GM23338 (cell line): ENCODE measurements at places on chromosomes 16 and 17.
A peak's percentile ranks its signal among the peaks of the same experiment; 100 is the strongest.

GRCh38 chr16:66003201-66003600 is 363.3 kb upstream of the CDH5 start:
- no peak for DNase-seq

DNA sequence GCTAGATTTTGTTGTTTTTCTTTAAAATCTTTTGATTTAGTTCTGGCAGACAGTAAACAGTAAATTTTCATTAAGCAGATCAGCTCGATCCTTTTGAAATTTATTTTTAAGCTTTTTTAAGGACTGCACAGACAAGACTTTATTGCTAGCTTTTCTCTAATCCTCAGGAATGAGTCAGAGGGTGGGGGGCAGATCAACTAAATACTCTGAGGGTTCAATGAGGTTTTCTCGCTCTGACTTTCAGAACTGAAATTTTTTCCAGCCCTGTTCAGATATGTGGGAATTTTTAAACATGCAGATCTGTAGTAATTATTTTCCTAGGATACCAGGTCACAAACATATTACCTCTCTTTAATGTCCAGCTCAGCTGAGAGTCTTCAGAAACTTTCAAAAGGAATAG is 977.2 kb downstream of the CDH11 start:
- no peak for DNase-seq

GRCh38 chr16:11620243-11621003 is 33.7 kb upstream of the LITAF start:
- DNase-seq, result no peak

GRCh38 chr17:27519550-27519949 is 63.3 kb downstream of the KSR1 start:
- DNase-seq, result no peak

- DNase-seq, result no peak
Measured at GRCh38 chr17:76791053-76791980, 53.4 kb downstream of the MFSD11 start.

DNA sequence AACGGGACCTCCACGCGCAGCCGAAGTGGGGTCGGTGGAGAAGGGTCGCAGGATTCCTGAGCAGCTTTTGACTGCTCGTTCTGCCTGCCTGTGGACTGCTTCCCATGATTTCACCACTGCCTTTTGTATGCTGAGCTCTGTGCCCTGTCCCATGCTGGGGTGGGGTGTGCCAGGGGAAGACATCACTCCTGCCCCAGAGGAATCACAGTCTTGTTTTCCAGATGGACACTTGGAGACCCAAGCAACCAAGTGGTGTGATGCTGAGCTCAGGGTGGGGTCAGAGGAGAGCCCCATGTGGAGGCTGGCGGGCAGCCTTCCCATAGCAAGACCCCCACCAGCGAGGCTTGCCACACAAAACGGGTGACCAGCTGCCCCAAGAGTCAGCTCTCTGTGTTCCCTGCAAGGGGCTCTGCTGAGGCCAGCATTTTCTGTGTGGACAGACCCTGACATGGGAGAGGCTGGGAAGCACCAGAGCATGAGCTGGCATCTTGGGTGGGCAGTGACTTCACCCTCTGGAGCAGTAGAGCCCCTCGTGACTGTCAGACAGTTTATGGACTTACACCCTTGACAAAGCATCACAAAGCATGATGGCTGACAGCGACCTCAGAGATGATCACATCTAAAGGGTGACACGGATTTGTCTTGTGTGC is 111.9 kb downstream of the GNAO1 start:
- no peak for DNase-seq

DNA sequence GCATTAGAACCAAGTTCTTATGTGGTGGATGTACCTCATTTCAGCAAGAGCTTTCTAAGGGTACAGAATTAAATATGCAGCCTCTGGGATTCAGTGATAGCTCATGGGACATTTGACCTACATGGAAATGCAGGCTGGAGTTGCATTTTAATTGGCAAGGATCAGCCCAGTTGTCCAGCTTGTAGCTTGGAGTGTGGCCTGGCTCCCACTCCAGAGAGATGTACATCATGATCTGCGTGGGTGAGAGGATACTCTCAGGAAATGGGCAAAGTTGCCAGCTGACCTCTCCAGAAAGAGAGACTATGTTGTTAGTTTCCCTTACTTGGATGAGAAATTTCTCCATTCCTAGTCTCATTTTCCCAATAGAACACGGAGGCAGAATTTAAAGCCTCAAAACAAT is 555.3 kb downstream of the MAF start:
- DNase-seq, result no peak

DNA sequence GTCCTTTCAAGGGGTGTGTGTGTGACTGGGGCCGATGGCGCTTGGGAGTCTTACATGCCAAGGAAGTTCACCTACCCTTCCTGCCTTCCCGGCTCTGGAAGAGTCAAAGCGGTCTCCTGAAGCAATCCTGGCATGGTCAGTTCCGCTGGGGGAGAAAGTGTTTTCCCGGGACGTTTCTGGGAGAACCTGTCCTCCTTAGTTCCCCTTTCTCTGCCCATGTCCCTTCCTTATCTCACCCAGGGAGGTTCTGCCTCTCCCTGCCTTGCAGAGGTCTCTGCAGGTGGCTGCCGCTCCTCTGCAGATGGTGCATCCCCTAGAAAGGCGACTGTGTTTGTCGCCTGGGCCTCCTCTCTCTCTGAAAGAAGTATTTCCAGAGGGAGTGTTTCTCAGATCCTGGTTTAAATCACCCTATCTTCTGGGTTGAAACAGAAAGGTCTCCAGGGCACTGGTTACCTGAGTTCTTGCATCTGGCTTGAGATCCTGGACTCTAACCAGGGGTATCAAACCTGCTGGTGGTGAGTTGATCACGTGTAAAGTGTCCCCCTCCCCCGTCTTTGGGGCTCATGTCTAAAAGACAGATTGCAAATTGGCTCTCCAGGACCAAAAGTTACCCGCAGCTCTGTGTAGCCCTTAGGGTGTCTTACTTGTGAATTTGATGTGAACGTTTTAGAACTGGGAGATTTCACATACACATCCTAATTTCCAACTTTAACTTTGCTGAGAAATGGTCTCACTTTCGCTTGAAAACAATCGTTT is 1.9 kb downstream of the PRKCB start:
- peak; percentile 32 for DNase-seq

DNA sequence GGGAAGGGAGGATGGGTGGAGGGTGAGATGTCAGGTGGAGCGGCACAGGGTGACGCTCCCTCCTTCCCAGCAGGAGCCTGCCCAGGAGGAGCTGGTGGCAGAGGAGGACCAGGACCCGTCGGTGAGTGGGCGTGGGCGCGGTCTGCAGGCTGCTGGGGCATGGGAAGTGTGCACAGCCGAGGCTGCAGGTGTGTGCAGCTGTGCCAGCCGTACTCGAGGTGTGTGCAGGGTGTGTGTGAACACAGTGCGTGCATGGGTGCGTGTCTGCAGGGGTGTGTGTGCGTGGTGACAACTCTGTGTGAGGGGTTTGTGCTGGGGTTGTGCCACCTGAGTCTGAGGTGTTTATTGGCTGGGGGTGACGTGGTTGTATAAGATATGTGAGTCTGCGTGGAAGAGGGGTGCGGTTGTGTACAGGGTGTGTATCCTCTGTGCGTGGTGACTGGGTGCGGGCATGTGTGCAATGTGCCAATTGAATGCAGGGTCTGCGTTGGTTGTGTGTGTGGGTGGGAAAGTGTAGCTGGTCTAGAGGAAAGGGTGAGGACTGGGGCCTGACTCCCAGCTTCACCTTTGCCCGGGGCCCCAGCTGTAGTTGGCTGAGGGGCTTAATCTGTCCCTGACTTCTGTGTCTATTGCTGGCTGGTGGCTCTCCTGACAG is 670 bp downstream of the TNFSF12 start:
- DNase-seq, result no peak

GRCh38 chr17:12664252-12664651 is 1.4 kb upstream of the MYOCD start:
- DNase-seq, result no peak

DNA sequence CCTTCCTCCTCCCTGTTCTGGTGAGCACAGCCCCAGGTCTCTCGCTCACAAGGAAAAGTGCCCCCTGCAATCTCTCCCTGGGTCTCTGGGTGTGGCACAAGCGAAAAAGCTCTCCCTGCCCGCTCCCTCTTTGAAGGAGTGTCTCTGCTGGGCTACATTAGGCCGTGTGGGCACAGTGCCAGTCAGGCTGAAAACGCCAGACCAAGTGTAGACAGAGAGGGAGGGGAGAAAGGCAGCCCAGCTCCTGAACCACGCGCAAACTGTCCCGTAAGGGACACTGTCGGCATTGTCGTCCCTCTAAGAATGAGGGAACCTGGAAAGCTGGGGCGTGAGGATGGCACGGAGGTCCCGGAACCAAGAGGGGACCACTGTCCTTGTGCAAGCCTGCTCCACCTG is 3.9 kb downstream of the SMIM5 start:
- DNase-seq, result no peak

GRCh38 chr16:49574826-49575225 is 201.2 kb downstream of the C16orf78 start:
- DNase-seq, result no peak

DNA sequence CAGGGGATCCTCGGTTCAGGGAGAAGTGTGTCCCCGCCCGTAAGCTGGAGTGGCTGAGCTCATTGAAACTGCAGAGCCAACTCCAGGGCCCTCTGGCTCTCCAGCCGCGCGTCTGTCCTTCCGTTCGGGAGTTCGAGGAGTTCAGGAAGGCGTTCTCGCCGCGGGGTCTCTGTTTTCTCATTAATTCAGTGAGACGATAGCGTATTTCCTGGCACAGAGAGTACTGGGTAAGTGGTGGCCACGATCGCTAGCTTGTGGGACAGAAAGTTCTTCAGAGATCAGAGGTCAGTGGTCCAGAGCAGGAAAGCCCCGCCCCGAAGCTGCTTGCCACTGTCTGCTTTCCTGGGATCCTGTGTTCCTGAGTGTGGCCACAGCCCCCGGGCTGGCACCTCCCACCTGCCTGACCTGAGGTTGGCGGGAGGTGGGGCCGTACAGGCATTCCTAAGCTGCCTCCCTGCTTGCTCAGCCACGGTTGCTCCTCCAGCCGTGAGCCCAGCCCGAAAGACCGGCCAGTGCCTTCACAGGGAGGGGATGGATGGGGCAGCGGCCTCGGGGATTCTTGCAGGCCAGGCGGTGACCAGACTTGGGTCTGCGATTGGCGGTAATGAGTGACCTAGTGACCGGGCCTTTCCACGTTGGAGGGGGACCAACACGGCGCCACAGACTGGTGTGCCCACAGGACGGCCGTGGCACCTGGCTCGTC is 8.9 kb downstream of the BAIAP2 start:
- peak; percentile 53 for DNase-seq

DNA sequence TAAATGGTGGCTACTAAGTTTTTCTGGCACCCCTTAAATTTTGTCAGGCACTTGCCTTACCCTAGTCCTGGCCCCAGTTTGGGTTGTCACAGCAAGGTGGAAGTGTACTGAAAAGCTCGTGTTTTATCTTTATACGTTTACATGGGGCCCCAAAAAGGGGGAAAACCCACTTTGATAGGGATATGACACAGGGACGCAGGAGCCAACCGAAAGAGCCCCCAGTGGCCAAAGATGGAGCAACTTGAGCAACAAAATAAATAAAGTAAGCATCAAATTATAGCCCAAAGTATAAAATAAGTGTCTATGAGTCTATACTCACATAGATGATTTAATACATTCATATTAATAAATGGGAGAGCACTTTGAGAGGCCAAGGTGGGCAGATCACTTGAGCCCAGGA is 5.0 kb upstream of the CETP start:
- DNase-seq, result peak; percentile 29

DNA sequence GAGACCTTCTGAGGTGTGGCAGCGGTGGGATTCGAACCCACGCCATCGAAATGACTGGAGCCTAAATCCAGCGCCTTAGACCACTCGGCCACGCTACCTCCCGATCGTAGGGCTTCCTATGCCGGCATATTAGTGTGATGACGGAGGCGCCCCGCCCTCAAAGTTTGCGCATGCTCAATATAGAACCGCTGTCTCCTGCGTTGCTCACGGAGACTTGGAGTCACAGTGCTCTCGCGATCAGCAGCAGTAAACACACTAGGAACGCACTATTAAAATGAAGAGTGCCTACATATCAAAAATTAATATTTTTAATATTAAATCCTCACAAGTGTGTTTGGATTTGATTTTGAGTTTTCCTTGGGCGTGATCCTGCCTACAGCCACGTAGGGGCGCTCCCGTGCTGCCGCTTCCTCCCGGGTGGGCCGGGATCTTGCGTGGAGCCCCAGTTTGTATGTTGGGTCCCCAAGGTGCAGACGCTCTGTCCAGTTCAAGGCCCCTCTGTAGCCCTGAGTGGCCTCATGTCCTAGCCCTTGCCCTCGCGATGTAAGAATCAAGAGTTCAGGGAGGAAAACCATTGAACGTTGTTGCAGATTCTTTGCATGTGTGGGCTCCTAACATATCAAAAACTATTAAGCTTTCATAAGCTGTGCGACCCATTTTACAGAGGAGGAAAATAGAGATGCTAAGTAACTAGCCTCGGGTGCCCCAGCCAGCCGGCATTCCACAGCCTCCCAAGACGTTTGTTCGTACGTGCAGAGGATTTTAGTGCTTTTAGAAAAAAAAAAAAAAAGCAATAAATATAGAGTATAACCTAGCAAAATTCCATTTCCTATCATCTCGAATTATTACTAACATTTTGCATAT is 10.2 kb upstream of the EEF2K start:
- DNase-seq, result peak; percentile 88

GRCh38 chr17:64282753-64283080 is 19.7 kb upstream of the TEX2 start:
- DNase-seq, result no peak

GRCh38 chr17:78474614-78475146 is 96.2 kb downstream of the PGS1 start:
- no peak for DNase-seq

GRCh38 chr17:78107976-78108725 is 20.4 kb downstream of the TMC6 start:
- DNase-seq, result no peak

- DNase-seq, result no peak
Measured at GRCh38 chr17:82438401-82439193, 12.0 kb downstream of the CYBC1 start.

- DNase-seq, result peak; percentile 75
Measured at GRCh38 chr16:11201498-11202259, 54.3 kb downstream of the SOCS1 start.

GRCh38 chr17:79843474-79843815 is 4.2 kb upstream of the CBX4 start:
- DNase-seq, result no peak

GRCh38 chr16:88971371-88972097 is 5.5 kb downstream of the CBFA2T3 start:
- no peak for DNase-seq
